EL (cell line): ENCODE measurements at places on chromosomes 12 and 14.
A peak's percentile ranks its signal among the peaks of the same experiment; 100 is the strongest.

DNA sequence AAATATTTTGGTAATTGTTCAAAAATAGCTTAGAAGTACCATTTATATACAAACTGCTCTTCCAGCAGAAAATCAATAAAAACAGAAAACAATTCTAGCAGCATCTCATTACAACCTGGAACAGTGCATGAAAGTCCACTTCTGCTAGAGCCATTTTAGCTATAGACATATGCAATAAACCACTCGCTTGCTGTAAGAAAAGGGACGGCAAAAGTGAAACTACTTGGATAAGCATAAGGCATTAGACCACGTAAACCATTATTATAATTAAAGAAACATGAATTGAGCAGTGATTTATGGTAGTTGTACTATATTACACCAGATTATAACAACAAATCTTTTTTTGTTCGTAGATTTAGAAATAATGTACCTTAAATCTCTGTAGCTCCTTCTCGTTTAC, 48.7 kb downstream of the LRIG3 start:
- DNase-seq = peak; percentile 31

GRCh38 chr12:96098631-96099030, 63.2 kb upstream of the LTA4H start:
- DNase-seq = no peak

DNA sequence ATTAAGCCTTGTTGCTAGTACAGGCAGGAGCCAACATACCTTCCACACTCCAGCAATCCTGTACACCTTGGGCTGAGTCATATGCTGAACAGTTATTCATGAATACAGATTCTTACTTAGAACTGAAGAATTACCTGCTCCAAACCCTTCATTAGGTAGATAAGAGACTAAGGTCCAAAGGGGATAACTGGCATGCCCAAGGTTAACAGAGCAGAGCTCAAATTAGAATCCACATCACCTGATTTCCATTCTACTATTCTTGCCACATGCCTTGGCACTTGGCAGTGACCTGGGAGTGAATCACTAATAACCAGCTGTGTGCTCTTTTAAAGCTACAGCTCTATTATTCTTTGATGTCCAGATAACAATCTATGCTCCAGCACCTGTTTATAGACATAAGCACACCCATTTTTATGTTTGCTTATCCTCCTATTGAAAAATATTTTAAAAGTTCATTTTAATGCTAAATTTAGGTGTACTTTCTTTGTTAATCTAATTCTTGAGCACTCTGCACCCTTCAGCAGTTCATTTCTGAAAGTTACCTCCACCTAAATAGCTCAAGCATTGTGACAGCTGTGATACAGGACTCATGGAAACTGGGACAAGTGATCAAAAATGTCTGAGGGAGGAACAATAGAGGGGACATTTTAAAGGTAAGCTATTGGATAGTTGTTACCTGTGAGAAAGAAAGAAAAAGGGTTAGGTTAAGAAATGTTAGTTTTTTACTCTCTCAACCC, 19.4 kb downstream of the LPCAT3 start:
- no peak for DNase-seq

GRCh38 chr12:50241178-50241577, 42.1 kb downstream of the LIMA1 start:
- no peak for DNase-seq

DNA sequence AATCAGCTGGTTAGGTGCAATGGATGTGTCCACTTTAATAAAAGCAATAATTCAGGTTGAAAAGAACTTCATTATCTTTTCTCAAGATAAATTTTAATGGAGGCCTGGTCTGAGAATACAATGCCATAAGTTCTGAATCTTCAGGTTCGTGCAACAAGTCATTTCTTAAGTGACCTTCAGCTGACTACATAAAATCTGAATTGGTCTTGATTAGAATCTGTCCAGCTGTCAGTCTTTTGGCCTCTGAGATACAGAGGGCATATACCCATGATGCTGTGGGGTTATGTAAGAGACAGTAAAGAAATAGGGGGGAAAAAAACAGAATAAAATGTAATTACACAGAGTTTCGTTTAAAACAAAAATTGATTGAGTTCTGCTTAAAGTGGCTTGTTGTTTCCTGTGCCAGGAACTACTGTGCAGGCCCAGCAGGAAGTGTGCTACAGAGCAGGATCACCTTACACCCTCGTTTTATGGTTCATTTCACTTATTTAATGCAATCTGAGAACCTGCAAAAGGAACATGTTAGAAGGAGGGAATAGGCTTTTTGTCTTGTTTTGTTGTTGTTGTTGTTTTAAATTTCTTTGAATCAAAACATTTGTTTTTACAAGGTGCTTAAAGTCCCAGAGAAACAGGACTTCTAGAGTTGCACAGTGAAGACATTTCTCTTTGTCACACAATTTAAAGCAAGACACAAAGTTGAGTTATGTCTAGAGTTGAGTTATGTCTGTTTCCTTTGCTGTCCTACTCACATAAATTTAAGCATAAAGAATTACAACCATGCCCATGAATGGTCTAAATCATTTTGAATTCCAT, 64.2 kb downstream of the LGR5 start:
- no peak for DNase-seq

- no peak for DNase-seq
Measured at GRCh38 chr12:4991373-4991772, 52.3 kb upstream of the KCNA5 start.

DNA sequence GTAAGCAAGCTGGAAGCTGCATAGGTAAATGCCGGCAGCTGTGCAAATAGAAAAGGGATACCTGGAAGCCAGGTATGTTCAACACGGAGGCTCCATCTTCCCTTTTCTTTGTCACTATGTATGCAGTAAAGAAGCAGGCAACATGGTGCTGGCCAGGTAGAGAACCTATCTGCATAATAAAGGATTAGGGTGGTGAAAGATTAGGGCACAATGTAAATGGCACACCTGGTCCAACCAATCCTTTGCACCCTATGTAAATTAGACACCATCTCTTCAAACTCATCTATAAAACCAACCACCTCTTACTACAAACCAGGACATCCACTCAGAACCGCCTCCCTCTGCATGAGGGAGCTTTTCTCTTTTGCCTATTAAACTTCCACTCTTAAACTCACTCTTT, 32.3 kb downstream of the RPS29 start:
- no peak for DNase-seq

- DNase-seq = no peak
Measured at GRCh38 chr12:80058586-80058985, 40.8 kb upstream of the OTOGL start.

DNA sequence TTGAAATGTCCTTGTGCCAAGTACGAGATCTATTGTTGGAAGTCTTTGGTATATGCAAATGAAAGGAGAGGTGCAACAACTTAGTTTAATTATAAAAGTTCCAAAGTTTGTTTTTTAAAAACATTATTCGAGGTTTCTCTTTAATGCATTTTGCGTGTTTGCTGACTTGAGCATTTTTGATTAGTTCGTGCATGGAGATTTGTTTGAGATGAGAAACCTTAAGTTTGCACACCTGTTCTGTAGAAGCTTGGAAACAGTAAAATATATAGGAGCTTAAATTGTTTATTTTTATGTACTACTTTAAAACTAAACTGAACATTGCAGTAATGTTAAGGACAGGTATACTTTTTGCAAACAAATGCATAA, 2.3 kb downstream of the HSPA2 start:
- DNase-seq = no peak

GRCh38 chr12:61566183-61566582, 694.0 kb upstream of the USP15 start:
- DNase-seq = no peak

DNA sequence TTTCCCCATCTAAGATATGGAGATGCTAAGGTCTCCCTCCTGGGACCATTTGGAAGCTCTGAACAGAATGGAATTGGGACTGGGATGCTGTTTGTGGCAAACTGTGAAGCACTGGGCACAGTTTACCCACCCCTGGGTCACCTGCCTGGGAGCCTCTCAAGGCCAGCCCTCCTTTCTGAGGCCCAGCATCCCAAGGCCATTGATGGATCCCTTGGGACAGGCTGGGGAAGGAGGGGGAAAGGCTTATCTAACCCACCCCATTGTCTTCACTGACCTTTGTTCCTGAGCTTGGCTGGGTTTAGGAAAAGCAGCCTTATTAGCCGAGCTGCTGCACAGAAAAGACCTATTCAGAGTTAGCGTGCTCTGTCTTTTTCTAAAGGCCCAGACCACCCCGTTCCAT, 5.2 kb downstream of the CCDC85C start:
- DNase-seq = no peak

DNA sequence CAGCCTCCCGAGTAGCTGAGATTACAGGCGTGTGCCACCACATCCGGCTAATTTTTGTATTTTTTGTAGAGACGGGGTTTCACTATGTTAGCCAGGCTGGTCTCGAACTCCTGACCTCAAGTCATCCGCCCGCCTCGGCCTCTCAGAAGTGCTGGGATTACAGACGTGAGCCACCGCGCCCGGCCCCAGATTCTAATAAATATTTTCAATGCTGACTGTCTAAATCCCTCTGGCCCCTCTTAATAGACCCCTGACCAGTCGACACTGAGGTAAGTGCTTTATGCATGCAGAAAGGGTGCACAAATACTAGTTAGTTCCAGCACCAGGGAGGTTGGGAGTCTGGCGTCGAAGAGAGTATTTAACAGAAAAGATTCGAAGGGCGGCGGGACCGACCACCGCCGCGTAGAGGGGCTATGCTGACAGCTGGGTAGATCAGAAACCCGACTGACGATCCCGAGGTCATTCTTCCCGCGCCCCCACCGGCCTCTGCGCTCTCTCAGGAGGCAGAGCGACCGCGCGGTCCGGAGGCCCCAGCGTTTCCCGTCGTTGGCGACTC, 1.1 kb upstream of the SPATS2 start:
- DNase-seq = peak; percentile 10
